Pulmonary artery endothelial cell (primary cell): ENCODE measurements at places on chromosomes 12 and 14.
A peak's percentile ranks its signal among the peaks of the same experiment; 100 is the strongest.

DNA sequence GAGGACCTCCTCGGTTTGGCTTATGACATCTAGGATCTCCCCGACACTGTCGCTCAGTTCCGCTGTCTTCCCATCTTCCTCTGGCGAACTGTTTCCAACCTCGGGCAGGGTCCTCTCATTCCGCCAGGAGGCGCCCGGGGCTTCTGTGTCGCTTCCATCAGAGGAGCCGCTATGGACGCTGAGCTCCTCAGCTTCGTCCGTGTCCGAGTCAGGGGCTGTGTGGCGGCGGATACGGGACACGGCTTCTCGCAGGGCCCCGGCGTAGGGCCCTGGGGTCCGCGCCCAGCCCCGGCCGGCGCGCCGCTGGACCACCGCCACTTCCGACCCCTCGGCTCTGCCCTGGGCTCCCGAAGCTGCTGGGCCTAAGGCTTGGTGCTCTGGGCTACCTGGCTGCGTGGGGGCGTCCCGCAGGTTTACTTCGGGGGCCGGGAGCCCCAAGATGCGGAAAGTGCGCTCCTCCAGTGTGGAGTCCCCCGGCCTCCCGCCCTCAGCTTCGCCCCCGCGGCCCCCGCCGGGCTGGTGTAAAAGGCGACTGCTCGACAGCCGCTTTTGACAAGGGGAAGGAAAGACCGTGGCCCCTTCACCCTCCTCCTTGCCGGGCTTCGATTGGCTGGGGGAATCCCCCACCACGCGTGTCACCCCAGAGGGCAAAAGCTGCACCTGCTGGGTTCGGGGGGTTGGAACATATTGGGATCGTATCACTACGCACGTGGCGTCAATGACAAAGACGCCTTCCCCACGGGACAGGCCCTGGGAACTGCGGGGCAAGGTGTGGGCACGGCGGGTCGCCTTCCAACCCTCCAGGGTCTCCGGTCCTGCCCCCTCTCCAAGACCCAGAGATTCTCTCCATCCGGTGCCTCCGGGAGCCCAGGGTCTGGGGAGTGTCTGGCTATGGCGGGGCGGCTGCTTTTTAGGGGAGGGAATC is 2.1 kb downstream of the DDN start:
- no peak for DNase-seq

DNA sequence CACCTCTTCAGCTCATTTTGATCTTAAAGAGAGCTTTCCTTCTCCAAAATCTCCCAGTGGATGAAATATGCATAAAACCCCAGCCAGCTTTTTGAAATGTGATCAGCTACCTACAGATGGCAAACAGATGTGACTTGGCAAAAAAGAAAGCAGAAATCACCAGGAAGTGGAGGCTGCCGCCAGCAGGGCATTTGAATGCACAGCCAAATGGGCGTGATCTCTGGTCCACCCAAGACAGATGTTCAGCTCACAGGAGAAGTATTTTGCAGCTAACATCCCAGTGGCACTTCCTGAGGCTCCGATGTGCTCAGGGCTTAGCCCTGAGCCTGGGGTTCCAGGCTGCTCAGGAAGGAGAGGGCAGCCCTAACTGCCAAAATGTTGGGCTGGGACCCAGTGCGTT is 78.3 kb downstream of the LGMN start:
- no peak for DNase-seq

GRCh38 chr12:44285321-44285960 is 449.6 kb downstream of the TMEM117 start:
- DNase-seq, result no peak

- DNase-seq, result no peak
Measured at GRCh38 chr12:88571543-88571942, 8.7 kb downstream of the KITLG start.

GRCh38 chr12:13205809-13206559 is 9.5 kb downstream of the EMP1 start:
- DNase-seq, result peak; percentile 89

DNA sequence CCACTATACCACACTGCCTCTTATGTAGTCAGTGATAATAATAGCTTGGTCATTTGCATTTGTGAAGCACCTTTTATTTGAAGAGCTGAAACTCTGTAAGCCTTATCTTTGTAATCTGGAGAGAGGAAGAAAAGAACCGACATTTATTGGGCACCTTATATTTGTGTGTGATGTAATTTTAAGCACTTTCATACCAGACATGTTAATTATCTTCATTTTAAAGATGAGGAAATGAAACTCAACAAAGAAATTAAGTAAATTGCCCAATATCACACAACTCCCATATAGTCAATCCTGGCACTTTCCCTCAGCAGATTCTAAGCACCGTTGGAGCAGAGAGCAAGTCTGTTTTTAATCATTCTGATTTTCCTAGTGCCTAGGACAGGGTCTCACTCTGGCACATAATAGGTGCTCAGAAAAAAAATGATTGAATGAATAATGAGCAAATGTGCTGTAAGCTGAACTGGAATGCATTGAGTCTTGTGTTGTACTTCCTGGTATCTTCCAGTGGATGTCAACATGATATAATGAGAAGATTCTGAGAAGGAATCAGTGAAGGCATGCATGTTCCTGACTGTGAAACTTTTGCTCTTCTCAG is 418.9 kb downstream of the ZFP36L1 start:
- DNase-seq, result no peak

- no peak for DNase-seq
Measured at GRCh38 chr12:18139989-18140596, 50.1 kb upstream of the RERGL start.

DNA sequence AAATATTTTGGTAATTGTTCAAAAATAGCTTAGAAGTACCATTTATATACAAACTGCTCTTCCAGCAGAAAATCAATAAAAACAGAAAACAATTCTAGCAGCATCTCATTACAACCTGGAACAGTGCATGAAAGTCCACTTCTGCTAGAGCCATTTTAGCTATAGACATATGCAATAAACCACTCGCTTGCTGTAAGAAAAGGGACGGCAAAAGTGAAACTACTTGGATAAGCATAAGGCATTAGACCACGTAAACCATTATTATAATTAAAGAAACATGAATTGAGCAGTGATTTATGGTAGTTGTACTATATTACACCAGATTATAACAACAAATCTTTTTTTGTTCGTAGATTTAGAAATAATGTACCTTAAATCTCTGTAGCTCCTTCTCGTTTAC is 48.7 kb downstream of the LRIG3 start:
- no peak for DNase-seq

DNA sequence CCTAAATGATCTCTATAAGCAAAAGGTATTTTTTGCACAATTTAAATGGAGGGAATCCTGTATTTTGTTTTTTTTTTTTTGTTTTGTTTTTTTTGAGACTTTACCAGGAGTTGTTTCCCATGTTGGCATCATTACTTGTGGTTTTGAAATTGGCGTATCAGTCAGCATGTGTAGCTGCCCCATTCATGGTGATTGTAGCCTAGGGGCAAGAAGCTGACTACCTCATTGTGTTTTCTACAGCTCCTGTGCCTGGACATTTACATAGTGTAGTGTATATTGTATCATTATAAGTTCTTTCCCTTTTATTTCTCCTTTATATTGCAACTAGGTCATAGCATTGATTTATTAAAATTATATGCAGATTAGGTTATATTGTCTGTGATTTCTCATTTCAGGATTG is 24.5 kb downstream of the SAMD4A start:
- DNase-seq, result no peak

GRCh38 chr14:89702073-89702875 is 252.3 kb downstream of the EFCAB11 start:
- DNase-seq, result no peak

DNA sequence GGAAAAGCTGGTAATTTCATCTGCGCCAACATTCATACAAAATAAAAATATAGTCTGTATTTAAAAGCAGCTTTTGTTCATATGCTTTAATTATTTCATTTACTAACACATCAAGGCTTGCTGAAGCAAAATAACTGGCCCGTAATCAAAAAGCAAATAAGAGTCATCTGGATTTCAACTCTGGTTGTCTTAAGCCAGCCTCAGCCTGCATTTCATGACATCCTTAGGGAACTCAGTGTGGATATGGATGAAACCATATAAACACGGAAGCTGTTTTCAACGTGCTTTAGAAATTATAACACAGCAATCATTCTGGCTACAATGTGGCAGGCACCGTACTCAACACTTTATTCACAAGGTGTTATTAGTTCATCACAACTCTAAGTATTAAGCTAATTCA is 852 bp downstream of the COX16 start:
- no peak for DNase-seq

GRCh38 chr14:68938271-68939150 is 40.6 kb downstream of the ACTN1 start:
- no peak for DNase-seq

DNA sequence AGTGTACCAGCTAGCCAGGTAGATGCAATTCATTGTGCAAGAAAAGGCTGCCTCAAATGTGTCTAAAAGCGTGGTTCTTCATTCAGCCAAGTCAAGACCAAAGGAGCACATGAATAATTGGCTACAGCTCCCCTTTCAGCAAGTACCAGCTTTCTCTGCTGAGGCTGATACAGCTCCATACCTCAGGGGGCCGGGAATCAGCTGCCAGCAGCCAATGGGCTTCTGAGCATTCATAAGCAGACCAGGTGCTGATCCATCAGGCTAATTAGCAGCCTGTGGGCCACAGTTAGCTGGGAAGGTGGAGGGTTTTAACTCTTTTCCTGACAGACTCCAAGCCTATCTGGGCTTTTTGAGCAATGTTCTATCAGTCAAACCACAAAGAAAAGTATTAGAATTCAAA is 264.7 kb downstream of the APAF1 start:
- DNase-seq, result no peak

GRCh38 chr12:132448463-132448820 is 41.5 kb upstream of the FBRSL1 start:
- no peak for DNase-seq

- no peak for DNase-seq
Measured at GRCh38 chr14:52267501-52268278, at the start of gene PTGDR. TSS of gene PTGDR (plus strand) at chr14:52267698. CDS start at chr14:52267815, 117 bp downstream.

- no peak for DNase-seq
Measured at GRCh38 chr12:62888454-62889110, 46.4 kb downstream of the PPM1H start.

GRCh38 chr12:95200128-95200894 is 17.0 kb downstream of the FGD6 start:
- no peak for DNase-seq

DNA sequence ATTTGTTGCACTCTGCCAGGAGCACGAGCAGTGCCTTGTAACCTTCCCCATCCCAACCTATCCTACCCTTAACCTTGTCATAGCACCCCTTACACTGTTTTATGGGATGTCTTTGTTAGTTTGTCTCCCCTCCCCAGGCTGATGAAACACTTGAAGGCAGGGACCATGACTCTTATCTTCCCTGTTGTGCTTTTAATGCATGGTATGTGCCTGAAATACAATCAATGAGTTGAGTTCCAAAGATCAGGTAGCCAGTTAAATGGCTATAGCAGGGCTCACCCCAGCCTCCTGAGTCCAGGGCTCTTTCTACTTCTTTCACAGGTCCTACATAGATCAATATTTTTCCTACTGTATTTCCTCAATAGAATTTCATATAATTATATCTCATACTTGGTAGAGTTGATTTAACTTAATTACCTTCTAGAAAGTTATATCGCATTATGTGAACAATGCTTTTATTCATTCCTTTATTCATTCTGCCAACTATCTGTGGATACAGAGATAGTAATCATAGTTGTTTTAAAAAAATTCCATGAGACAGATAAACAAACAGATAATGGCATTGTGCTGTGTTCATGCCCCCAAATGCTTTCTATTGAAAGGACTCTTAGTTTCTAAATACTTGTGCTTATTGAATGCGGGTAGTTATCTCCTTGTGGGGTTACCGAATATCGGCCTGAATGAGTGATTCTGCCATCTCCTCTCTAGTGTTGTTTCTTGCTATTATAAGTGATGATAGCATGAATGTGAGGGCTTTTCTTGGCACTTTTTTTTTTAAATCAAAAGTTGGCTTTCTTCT is 347.4 kb downstream of the NPAS3 start:
- DNase-seq, result no peak

DNA sequence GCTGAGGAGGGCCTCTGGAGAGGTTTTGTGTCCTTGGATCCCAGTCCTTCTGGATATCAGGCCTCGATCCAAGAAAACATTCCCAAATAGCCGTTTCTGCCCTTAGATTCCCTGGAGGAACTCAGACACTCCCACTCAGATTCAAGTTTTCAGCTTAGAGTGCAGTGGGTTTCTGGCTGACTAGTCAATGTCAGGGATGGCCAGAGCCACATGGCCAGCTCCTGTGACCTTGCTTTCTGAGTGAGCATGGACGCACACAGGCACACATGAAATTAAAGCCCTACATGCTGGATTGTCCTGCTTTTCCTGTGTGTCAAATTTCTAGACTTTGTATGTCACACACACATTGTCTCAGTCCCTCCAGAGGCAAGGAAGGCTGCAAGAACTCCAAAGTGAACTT is 86.2 kb downstream of the TNFAIP2 start:
- DNase-seq, result no peak

DNA sequence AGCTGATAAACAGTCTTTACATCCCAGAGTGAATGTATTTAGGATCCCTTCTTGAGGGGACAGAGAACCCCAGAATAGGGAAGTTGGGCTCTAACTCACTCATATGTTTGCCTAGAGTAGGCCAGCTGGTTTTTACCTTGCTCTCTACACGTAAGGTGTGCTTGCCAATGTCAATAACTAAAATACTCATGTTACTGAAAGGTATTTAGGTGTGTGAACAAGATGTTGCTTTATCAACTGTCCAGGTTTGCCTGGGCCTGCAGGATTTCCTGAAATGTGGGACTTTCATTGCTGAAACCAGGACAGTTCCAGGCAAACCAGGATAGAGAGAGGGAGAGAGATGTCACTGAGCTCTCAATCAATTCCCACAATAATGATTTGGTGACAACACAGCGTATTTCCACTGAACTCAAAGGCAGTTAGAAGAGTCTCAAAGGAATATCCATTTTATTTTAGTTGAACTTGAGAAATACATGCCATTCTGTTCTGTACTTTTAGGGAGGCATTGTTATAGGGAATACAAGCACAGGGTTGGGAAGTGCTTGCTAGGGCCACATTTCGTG is 171.7 kb downstream of the NRXN3 start:
- no peak for DNase-seq

DNA sequence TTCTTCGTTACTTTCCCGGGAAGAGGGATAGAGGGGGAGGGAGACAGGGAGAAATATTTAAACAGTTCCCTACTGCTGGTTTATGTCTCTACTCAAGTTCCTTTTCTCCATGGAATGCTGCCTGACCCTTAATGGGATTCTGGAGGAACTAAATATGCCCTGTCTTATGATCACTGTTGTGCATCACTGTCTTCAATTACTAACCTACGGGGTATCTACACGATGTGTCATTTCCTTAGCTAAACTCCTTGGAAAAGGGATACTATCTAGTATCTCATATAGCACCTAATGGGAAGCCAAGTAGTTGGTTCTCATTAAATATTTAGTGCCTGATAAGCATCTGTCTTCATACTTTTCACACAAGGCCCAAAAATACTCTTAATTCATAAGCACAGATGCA is 37.5 kb upstream of the FBLN5 start:
- no peak for DNase-seq

- no peak for DNase-seq
Measured at GRCh38 chr14:52950410-52950897, 396 bp downstream of the FERMT2 start.

DNA sequence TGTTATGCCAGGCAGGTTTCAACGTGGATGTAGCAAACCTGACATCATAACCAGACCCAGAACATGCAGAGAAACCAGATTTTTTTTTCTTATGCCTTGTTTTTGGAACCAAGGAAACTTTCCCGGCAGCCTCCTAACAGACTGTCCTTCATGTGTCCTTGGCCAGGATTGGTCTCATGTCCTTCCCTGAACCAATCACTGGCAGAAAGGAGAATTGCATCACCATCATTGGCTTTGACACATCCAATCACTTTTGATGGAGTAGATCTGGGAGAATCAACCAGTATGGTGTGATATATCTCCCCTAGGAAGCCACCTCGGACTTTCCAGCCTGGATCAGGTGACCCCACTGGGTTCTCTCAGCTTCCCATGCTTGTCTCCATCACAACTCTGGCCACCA is 25.6 kb upstream of the WSCD2 start:
- DNase-seq, result no peak
